8988T (cell line): ENCODE measurements at places on chromosomes 2 and 18.

GRCh38 chr2:84649487-84650142 is 133.3 kb downstream of the DNAH6 start:
- DNase-seq: no peak

- no peak for DNase-seq
These were observed 45.5 kb downstream of the SERPINB7 start for GRCh38 chr18:63820694-63821093.

- DNase-seq: no peak
These were observed 392.4 kb downstream of the RNF144A start for GRCh38 chr2:7309582-7309981.

DNA sequence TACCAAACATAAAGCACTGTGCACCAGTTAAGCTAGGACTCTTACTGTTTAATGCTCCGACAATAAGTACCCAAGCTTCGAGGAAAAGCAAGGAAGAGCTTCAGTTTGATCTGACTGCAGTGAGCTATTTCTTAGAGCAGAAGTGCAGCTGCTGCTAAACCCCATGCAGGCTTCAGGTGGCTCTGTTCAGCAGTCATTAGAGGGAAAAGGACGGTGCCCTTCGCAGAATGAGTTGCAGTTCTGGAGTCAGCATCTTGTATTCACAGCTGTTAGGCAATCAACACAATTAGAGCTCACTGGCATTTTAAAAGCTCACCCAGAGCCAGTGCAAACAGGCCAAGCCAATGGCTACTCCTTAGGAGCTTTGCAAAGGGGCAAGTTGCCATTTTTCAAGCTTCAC is 1.5 kb upstream of the CERKL start:
- DNase-seq: no peak

DNA sequence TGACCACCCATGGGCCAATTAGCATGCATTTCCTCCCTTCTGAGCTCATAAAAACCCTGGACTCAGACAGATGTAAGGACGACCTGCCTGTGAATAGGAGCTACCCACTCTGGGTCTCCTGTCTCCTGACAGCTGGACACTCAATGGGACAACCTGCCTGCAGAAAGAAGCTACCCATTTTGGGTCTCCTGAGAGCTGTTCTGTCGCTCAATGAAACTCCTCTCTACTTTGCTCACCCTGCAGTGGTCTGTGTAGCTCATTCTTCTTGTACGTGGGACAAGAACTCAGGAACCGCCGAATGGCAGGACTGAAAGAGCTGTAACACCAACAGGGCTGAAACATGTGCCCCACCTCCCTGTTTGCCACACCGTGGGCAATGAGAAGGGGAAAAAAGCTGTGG is 60.3 kb upstream of the DYNC1I2 start:
- no peak for DNase-seq

DNA sequence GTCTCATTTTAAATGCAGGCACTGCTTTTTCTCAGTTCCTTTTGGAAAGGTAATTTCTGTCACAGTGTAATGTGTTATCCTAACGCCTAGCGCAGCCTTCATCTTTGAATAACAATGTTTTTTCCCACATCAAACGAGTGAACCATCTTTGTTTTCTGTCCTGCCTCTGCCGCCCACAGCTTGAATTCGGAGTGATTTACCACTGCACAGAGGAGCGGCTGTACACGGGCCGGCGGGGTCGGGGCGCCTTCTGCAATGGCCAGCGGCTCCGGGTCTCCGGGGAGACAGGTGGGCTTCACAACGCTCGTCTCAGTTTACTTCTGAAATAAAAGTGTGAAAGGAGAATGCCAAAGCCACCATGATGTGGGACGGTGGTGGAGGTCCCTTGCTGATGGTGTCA is 32.8 kb downstream of the IMPA2 start:
- DNase-seq: no peak

- no peak for DNase-seq
These were observed 13.2 kb downstream of the REV1 start for GRCh38 chr2:99476629-99477028.

- no peak for DNase-seq
These were observed 55.1 kb downstream of the DGKD start for GRCh38 chr2:233409286-233409991.

GRCh38 chr18:22330508-22330907 is 87.2 kb downstream of the CTAGE1 start:
- DNase-seq: no peak

DNA sequence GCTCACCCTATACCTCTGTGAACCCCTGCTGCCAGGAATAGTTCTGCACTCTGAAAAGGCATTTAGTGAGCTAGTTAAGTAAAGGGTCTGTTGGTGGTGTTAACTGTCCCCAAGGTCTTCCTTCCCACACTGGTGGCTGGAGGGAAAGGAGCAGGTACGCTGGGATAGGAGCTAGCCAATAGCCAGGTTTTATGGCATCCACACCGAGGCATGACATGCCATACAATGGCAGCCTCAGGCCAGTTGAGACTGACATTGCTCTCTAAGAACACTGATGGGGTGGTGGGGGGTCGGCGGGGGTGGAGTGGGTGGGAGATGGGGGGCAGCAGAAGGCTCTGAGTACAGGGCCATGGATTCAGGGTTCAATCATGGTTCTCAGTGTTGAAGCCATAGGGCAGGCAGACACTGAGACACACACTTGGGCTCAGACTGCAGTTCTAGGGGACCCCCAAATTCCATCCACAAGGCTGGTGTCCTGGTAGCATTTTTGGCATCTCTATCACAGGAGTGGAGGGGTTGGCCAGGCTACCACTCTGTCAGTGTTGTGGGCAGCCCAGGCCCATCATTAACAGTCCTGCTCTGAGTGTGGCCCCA is 136.0 kb downstream of the CTIF start:
- no peak for DNase-seq

DNA sequence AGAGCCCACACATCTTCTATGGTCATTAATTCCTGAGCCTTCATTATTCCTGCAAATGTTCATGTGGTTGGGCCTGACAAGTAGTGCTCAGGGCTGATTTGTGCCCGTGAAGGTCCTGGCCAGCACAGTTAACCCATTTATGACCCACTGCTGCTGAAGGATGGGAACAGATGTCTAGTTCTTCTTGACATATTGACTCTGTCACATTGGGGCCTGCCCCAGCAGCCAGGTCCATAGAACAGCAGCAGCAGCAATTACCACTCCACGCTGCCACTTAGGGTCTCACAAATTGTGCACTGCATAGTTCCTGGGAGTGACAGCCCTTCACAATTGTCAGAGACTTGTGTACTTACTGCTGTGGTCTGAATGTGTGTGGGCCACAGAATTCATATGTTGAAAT is 442.3 kb upstream of the RGPD4 start:
- no peak for DNase-seq

DNA sequence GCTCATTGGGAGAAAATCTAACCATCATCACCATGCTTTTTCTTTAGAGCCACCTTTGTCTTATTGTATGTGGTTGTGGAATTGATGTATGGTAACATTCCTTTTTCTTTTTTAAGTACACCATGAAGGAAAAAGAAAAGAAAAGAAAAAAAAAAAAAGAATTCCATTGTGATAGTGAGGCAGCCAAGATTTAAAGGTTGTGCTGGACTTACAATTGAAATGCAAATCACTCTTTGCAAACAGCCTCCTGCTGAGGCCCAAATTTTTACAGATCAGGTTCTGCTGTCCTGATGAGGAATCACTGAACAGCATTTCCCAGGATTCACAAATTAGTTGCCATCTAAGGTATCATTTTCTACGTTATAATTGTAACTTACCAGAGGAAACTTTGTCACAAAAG is 1101.0 kb upstream of the FANCL start:
- no peak for DNase-seq

DNA sequence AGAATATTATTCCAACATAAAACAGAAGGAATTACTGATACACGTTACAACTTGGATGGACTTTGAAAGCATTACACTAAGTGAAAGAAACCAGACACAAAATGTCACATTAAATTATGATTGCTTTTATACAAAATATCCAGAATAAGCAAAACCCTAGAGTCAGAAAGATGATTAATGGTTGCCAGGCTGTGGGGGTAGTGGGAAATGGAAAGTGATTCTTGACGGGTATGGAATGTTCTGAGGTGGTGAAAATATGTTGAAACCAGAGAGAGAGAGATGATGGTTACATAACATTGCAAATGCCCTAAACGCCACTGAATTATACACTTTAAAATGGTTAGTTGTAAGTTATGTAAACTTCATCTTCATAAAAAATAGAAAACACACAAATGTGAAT is 1057.2 kb upstream of the TMEFF2 start:
- DNase-seq: no peak

- DNase-seq: no peak
These were observed 270.7 kb downstream of the HRH4 start for GRCh38 chr18:24731158-24731557.

DNA sequence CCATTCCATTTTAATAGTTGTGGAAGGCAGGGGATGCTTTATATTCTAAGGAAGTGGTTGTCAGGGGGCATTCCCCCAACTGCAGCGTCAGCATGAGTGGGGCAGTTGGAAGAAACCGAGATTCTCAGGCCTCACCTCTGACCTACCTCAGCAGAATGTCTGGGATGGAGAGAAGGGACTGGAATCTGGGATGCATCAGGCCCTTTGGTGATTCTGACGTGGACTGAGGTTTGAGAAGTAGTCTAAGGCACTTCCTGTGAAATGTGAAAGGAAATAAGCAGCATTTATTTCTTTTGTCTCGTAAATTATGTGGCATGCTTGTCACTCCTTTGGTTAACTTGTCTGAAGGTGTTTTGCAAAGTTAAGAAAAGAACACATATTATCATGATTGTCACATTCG is 540.7 kb upstream of the NETO1 start:
- DNase-seq: no peak
